ENCODE measurements at places on chromosomes 3 and 15.
A peak's percentile ranks its signal among the peaks of the same experiment; 100 is the strongest.

GRCh38 chr3:10173926-10174435 is 9.3 kb downstream of the IRAK2 start:
- DNase-seq, result no peak
- H3K36me3 ChIP-seq, result peaks cover under 1% of the 10 kb centered on the region
- H3K4me1 ChIP-seq, result peaks cover 3% of the 10 kb centered on the region
- H3K27me3 ChIP-seq, result no peaks in the 10 kb centered on the region

DNA sequence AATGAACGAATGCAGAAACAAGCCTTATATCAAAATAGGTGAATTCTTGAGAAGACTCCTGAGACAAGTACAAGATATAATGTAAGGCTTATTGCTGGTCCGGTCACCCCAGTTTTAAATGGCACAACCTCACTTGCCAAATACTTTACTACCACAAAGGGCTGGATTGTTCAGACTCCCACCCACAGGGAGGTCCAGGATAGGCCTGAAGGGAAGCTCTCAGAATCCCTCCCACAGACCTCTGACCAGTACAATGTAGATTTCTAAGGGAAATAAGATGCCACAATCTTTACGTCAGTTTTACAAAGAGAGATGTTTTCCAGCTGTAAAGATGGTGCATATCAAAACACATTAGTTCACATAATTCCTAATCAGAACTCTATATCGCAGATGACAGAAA is 577.7 kb upstream of the ADAMTS9 start:
- H3K4me1 ChIP-seq, result no peaks in the 10 kb centered on the region

GRCh38 chr3:100140976-100141375 is 26.7 kb upstream of the FILIP1L start:
- H3K36me3 ChIP-seq, result peaks cover 53% of the 10 kb centered on the region
- peak overlapping the region; percentile 42 for H3K27ac ChIP-seq
- peaks cover 32% of the 10 kb centered on the region for H3K4me1 ChIP-seq
- H3K4me3 ChIP-seq, result no peak overlapping the region
- H3K27me3 ChIP-seq, result no peaks in the 10 kb centered on the region
- DNase-seq, result no peak

- H3K4me1 ChIP-seq, result peaks cover 39% of the 10 kb centered on the region
- peak overlapping the region; percentile 73 for H3K27ac ChIP-seq
- DNase-seq, result peak; percentile 52
- H3K36me3 ChIP-seq, result no peaks in the 10 kb centered on the region
- H3K4me3 ChIP-seq, result peak overlapping the region; percentile 20
- no peaks in the 10 kb centered on the region for H3K27me3 ChIP-seq
Observed at GRCh38 chr3:108099679-108100428, 9.0 kb upstream of the CD47 start.

DNA sequence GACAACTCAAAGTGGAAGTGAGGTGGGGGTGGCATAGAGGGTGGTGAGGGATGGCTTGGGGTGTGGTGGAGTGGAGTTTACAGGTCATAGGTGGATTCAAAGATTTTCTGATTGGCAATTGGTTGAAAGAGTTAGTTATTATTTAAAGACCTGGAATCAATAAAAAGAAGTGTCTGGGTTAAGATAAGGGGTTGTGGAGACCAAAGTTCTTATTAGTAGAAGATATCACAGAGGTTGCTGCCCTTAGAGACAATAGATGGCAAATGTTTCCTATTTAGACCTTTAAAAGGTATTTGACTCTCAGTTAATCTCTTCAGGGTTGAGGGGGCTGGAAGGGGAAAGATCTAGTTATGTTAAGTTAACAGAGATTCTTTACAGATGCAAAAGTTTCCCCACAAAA is 412.3 kb upstream of the TBL1XR1 start:
- DNase-seq, result no peak
- no peak overlapping the region for H3K27ac ChIP-seq
- peaks cover 10% of the 10 kb centered on the region for H3K36me3 ChIP-seq
- no peak overlapping the region for H3K4me3 ChIP-seq

- no peak overlapping the region for H3K4me3 ChIP-seq
- peaks cover 2% of the 10 kb centered on the region for H3K27me3 ChIP-seq
- no peak for DNase-seq
- no peaks in the 10 kb centered on the region for H3K4me1 ChIP-seq
Observed at GRCh38 chr15:83709241-83709640, 55.3 kb downstream of the ADAMTSL3 start.
